ENCODE measurements at places on chromosomes 16 and 17. TPM values are rescaled to one million over a fixed set of nuclear protein-coding genes. Genes with fewer than 3 reads are reported as not detected.

CLEC18A gene
- total RNA-seq, result 0.08 TPM

CCDC200 gene
- not detected for total RNA-seq

RNF166 gene
- total RNA-seq, result 11.7 TPM

MMP2 gene
- total RNA-seq, result 10.7 TPM

RGS9 gene
- total RNA-seq, result 7.4 TPM

MT1E gene
- 0.15 TPM for total RNA-seq

SLC47A2 gene
- total RNA-seq, result 0.07 TPM

Measured in A549 treated with AZD2906 at 1 μM for 4 hours (cell line).